ENCODE measurements at places on chromosomes 6 and 20.

DNA sequence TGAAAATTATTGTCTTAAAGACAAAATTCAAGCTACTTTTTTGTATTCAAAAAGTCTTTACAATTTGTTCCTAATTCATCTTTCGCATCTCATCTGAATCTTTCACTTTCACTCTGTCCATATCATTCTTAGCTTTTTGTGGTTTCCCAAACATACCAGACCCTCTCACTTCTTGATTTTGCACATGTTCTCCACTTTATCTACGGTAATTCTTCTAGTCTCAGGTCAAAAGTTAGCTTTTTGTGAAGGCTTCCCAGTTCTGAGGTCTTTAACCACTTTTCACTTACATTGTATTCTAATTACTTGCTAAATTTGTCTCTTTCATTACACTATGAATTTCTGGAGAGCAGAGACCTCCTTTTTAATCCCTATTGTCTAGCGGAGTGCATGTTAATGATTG lies 34.6 kb upstream of the EPHA7 start:
- DNase-seq, result no peak

DNA sequence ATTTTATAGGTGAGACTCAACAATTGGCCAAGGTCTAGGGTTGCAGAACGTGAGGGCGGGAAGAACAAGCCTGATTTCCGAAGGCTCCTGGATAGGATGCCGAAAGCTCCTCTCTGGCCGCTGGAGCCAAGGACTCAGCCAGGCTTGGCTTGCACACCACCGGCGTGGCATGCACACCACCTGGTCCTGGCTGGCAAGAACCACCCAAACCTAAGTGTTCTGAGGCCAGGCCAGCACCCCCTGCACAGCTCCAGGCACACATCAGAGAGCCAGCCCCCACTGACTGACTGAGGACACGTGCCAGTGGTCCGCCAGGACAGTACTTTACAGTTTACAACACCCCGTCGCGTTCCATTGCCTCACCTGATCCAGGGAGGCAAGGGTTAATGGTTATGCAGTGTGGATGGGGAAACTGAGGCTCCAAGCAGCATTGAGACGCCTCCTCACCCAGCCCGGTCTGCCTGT lies 414 bp downstream of the TGM2 start:
- no peak for DNase-seq

GRCh38 chr6:166512567-166512966 lies 73.9 kb downstream of the RAMACL start:
- DNase-seq, result no peak

GRCh38 chr20:31679357-31680285 lies 41.9 kb downstream of the COX4I2 start:
- no peak for DNase-seq

- no peak for DNase-seq
Observed at GRCh38 chr6:37582306-37582705, 82.6 kb upstream of the CCDC167 start.

DNA sequence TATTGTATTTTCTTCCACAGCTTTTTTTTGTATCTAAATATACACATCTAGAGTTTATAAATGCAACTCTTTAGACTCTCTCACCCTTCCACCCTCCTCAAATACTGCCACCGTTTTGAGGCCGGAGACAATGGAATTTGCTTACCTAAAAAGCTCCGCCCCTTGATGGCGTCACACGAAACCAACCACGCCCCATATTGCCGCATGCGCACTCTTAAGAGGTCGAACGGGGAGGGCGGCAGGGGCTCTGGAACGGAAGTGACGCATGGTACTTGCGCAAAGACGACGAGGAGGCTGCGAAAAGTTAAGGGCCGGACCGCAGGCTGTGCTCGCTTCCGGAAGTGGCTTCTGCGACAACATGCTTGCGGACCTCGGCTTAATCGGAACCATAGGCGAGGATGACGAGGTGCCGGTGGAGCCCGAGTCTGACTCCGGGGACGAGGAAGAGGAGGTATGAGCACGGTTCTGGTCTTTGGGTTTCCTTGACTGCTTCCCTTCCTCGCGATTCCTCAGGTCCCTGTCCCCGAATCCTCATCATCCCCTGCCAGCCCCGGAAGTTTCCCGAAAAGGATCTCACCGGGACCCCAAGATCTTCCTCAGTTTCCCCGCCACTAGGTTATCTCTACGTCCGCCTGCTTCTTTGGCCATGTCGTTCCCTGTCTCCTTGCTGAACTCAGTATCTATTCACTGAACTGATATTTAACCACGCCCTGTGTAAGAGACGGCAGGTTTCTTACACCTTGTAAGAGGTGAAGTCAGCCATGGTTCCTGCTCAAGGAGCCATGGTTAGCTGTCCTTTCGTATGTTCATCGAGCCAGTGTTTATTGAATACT lies at the start of gene DDX27:
Gene DDX27, plus strand, starts transcription at position 326 of the 833 bp plus-strand sequence. Its CDS starts 33 bp downstream, at position 359.
- peak; percentile 98 for DNase-seq

GRCh38 chr6:110002676-110003075 lies 24.6 kb downstream of the GPR6 start:
- no peak for DNase-seq

DNA sequence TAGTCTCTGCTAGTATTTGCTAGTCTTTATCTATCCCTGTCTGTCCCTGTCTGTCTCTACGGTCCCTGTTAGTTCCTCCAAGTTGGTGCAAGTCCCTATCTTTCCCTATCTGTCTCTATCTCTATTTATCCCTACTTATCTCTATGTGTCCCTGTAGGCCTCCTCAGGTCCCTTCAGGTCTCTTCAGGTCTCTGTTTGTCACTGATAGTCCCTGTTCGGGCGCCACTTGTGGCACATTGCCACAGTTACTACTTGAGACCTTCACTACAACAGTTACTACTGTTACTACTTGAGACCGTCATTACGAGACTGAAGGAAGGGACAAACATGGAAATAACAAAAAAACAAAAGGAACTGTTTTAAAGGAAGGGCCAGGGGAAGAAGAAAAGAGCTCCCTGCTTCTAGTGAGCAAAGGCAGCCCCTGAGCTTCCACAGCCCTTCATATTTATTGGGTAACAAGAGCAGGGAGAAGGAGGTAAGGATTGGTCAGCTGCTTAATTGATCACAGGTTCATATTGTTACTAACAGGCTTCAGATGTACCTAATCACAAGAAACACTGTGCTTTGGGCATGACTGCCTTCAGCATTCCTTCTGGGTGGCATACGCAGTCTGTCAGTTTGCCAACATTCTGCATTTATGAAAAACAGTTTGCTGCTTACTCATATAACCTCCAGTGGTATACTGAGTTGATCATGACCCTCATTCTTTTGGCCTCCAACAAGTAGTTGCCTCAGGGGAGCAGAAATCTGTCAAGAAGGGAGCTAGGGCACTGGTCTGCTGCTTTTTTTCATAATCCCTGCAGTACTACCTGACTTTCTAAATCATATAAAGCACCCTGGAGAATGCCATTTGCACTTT lies 8.4 kb downstream of the EPB41L2 start:
- DNase-seq, result no peak

GRCh38 chr6:470051-470900 lies 78.7 kb downstream of the IRF4 start:
- no peak for DNase-seq

- no peak for DNase-seq
Observed at GRCh38 chr6:112934433-112935327, 587.5 kb downstream of the RFPL4B start.

DNA sequence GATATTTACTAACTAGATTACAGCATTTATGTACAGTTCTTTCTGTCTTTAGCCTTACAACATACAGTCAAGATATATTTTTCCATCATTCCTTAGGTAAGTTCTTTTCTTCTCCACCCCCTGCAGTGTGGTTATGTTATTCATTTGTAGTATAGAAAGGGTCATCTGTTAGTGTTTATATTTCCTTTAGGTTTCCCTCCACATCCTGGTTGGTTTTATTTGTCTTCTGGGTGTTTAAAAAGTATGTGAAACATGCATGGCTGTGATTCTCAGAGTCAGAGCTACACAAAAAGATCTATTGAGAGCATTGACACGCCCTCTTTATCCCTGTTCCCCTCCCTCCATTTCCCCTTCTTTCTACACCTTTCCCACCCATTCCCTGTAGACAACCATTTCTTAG lies 20.1 kb downstream of the DHX35 start:
- no peak for DNase-seq

- DNase-seq, result no peak
Observed at GRCh38 chr6:90953405-90954161, 366.7 kb upstream of the MAP3K7 start.

DNA sequence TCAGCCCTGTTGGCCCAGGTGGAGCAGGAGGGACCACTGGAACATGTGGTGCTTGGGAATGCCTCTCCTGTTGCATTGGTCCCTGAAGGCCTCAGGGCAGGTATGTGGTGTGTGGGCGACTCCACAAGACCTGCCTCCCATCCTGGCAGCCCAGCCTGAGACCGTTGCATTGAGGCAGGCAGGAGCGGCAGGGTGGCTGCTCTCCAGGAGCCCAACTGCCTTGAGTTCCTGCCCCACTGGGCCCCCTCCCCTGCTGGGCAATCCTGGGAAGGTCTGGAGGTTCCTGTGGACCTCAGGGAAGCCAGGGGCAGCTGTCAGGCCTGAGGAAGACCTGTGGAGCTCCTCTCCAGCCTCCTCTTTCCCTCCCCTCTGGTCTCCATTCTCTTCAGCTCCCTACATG lies 19.8 kb downstream of the MAVS start:
- DNase-seq, result no peak

DNA sequence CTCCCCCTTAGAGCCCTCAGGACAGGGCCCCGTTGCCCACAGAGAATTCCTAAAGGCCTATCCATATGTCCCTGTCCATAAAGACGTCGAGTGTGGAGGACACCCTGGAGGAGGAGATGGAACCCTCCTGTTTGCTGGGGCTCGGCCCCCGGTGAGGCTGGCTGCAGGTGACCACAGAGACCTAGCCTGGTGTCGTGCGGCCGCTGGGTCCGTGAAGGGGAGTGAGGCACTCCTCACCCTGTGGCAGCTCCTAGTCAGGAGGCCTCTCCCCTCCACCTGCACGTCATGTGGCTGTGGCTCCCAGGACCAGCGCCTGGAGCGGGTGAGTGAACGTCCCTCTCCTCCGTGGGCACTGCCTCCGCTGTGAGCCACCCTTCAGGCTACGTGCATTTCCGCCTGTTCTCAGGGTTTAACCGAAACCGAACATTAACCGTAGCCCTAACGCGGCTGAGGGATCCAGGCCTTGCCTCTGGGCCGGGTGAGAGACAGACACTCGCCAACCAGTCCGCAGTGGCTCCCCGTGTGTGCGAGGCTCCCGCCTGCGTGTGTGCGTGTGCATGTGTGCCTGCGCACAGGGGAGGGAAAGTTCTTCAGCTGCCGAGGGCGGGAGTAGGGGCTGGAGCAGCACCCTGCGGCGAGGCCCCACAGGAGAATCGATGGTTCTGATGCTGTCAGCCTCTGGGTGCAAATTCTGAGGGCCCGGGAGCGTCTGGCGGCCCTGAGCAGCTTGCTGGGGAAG lies 5.9 kb upstream of the TCEA2 start:
- DNase-seq, result no peak

GRCh38 chr20:17593902-17594301 lies 24.0 kb downstream of the DSTN start:
- DNase-seq, result no peak

DNA sequence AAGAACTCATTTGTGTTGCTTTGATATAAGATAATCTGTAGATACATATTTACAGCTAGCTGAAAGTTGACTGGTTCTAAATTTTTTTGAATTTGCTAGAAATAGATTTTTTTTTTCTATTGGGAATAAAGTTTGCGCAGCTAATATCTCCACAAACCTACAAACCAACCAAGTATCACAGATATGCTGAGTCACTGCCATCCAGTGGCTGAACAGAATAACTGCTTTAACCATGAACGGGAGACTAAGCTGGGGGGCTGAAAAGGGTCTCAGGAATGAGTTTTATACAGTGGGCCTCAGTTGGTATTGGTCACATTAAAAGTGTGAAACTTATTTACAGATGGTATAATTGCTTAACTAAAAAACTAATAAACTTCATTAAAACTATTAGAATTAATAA lies 326.7 kb upstream of the CNR1 start:
- no peak for DNase-seq

DNA sequence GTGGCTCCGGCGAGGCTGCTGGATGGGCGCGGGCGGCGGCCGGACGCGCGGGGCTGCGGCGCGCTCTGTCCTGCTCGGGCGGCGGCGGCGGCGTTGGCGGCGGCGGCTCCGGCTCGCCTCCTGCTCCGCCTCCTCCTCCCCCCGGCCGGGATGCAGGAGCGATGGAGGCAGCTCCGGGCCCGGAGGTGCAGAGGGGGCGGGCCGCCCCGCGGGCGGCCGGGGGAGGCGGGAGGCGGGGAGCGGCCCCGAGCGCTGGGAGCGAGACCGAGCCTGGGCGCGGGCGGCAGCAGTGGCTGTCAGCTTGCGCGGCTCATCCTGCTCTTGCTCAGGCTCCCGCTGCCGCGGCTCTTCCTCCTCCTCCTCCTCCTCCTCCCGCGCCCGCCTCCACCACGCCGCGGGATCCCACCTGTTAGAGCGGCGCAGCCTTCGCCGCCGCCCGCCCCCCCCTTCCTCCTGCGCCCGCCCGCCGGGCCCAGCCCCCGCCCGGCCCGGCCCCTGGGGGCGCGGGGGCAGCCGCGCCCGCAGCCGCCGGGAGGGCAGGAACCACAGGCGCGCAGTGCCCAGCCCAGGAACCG lies at the start of gene NOL4L:
Gene NOL4L, minus strand, starts transcription at position 323 of the 575 bp plus-strand sequence. CDS start 443 bp downstream, outside the sequence.
- DNase-seq, result no peak

DNA sequence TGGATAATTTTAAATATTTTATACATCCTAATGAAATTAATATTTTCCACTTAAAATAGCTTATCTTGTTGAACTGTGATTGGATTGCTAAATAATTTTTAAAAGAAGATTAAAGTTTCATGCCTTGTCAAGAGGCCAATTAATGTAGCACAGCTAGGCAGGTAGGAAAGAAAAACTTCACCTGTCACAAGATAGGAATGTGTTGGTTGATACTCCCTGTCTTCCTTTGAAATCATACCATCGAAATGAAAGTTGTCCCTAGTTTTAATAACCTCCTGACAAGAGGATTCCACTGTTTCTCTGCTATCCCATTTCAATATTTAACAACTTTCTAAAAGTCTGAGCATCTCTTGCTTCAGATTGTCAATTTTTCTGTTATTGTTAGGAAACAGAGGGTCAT lies 80.8 kb downstream of the BMP6 start:
- DNase-seq, result no peak

DNA sequence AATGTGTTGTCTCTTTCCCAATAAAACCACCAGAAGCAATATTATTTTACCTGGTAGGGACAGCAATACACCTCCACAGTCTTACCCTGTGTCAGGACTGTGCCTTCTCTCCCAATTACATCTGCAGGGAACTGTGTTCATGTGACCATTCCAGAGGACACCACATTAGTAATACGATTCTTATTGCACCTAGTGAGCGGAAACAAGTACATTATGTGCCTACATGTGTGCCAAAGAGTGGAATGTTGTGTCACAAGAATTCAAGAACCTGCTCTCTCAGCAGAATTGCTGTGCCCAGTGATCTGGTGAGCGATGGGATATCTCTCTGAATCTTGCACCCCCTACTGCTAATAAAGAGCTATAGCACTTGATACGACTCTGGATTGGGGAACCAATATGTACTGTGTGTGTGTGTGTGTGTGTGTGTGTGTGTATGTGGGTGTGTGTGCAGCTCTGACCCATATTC lies 57.4 kb upstream of the FOXC1 start:
- DNase-seq, result no peak

DNA sequence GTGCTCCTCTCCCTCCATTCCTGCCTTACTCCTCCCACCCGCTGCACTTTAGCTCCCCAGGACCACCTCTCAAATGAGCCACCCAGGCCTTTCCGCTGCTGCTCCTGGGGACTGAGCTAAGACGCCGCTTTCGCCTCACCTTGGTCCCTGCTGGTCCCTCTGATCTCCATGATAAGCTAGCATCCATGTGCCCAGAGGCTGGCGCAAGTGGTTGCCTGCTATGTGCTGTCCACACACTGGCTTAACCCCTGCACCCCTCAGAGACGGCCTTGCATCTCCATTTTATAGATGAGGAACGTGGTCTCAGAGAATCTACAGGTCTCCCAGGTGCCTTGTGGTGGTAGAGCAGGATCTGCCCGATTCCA lies 160.1 kb upstream of the PMEPA1 start:
- no peak for DNase-seq

- DNase-seq, result no peak
Observed at GRCh38 chr6:4593951-4594350, 182.3 kb upstream of the CDYL start.
